A549 (cell line): ENCODE measurements at places on chromosomes 6 and 20.

- DNase-seq: no peak
These were observed 16.8 kb upstream of the TCFL5 start for GRCh38 chr20:62878244-62879038.

DNA sequence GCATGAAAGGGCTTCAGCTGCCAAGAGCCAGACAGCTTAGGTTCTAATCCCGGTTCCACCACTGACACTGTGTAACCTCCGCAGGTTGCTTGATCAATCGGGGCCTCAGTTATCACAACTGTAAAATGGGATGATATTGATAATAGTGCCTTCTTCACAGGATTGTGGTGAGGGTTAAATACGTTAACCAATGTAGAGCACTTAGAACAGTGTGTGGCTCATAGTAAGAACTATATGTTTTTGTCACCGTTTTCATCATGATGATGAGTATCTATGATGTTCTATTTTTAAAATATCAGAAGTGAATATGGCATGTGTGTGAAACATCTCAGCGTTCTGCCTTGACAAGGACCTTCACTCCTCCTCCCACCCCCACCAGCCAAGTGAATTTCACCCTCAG is 10.3 kb upstream of the MAPK13 start:
- no peak for DNase-seq

GRCh38 chr20:7274870-7275269 is 507.4 kb downstream of the BMP2 start:
- DNase-seq: no peak

DNA sequence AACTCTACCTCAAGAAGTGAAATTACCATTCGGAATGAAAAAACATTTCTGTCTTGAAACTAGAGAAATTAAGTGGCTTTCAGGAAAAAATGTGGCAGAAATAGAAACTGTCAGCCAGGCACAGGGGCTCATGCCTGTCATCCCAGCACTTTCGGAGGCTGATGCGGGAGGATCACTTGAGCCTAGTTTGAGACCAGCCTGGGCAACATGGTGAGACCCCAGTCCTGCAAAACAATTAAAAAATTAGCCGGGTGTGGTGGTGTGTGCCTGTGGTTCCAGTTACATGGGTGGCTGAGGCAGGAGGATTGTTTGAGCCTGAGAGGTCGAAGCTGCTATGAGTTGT is 7.1 kb upstream of the TMEM181 start:
- no peak for DNase-seq

- no peak for DNase-seq
These were observed 7.3 kb upstream of the COL9A1 start for GRCh38 chr6:70310063-70310694.

DNA sequence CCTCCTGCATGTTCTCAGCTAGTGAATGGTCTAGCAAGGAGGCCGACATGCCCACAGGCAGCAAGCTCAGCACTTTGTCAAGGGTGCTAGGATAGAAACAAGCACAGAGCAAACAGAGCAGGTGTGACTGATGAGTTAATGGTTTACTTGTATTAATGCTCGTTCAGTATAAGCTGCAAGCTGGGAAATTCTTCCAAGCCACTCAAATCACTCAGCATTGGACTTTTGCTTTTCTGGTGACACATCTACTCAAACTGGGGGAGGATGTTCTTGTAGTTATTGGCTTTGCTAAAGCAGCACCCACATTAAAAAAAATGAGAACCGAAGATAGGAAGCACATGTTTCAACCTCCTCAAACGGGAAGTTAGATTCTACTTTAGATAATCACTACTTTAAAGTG is 43.1 kb upstream of the NEDD9 start:
- peak; percentile 70 for DNase-seq

- DNase-seq: no peak
These were observed 93.0 kb upstream of the POPDC3 start for GRCh38 chr6:105272786-105273185.

DNA sequence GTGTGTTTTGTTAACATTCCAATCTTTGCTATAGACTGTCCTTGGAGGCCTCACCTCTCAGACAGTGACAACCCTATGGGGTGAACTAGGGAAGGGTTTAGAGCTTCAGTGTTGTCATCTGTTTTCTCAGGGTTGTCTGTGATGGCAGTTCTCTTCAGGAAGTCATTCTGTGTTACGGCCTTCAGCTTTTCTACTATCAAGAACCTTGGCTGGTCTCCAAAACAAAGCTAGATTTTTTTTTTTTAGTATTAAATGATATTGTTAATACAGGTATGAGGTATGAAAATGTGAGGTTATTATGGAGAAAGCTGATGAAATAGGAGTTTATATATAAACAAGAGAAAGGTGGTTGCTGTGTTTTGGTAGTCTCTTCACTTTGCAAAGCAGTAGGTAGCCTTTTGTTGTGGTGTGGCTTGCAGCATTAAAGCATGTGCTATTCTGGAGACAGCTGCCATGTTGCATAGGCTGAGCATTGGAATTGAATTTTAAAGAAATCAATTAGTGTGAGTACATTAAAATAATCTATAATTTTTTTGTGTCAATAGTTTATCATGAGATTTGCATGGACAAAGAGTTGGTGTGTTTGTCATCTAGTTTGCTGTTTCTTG is 162.6 kb downstream of the CARMIL1 start:
- DNase-seq: no peak

GRCh38 chr6:44957156-44957555 is 371.0 kb upstream of the RUNX2 start:
- no peak for DNase-seq

GRCh38 chr20:10551732-10552724 is 116.9 kb downstream of the SLX4IP start:
- no peak for DNase-seq

- peak; percentile 80 for DNase-seq
These were observed 74.1 kb upstream of the TOX2 start for GRCh38 chr20:43840382-43841070.

DNA sequence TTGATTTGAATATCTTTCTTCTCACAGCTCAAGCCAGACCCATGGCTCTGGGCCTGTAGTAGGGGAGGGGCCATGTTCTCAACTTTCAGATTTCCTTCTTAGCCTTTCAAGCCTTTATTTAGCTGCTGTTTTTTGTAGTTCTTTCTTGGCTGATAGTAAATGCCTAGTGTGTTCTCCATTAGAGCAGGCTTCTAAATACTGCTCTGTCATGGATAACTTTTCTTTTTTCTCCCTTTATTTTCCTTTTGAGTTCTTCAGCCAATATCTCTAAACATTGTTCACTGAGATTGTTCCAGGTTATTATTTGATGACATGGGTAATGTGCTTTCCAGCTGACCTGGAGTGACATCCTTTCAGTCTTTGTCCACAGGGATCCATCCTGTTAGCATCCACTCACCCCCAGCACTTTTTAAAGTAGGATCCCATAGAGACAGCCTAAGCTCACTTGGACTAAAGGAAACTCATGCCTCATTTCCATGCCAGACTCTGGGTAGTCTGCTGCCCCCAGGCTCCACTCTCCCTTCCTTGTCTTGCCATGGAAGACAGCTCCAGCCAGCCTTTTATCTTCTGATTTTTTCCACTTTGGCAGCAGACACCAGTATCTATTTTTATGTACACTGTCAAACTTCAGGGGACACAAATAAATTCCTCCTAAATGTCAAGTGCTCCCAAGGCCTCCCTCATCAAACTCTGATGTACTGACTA is 645.6 kb downstream of the RNF144B start:
- DNase-seq: no peak

GRCh38 chr6:25303254-25303653 is 24.1 kb downstream of the CARMIL1 start:
- no peak for DNase-seq

DNA sequence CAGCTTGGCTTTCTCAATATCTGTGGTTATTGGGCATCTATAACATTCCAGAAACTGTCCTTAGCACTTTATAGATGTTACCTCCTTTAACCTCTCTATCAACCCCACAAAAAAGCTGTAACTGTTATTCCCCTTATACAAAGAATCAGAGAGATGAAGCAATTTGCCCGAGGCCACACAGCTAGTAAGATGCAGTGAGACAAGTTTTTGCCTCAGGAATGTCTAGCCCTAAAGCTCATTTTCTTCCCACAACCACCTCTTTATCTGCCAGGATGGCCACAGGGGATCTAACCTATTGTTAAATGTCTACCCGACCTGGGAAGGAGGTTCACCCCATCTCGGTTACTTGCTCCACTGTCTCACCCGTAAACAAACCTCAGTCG is 31.9 kb upstream of the TCP11 start:
- DNase-seq: no peak

GRCh38 chr6:43851204-43851865 is 81.3 kb downstream of the VEGFA start:
- DNase-seq: no peak

DNA sequence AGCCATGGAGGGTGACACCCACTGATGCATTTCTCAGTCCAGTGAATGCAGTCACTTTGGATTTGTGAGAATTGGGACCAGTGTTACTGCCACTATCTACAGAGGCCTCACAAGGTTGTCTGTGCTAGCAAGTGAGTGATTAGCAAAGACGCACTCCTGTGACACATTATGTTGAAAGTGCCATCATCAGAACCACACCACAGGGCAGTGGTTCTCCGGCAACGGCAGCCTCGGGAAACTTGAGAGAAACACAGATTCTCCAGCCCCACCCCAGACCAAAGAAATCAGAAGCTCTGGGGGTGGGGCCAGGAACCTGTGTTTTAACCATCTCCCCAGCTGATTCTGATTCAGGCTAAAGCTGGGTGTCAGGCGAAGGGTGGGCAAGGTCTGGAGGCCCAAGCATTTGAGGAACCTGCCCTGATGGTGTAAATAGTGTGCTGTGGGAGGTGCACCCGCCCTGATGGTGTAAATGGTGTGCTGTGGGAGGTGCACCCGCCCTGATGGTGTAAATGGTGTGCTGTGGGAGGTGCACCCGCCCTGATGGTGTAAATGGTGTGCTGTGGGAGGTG is 39.9 kb downstream of the TMEM242 start:
- no peak for DNase-seq

DNA sequence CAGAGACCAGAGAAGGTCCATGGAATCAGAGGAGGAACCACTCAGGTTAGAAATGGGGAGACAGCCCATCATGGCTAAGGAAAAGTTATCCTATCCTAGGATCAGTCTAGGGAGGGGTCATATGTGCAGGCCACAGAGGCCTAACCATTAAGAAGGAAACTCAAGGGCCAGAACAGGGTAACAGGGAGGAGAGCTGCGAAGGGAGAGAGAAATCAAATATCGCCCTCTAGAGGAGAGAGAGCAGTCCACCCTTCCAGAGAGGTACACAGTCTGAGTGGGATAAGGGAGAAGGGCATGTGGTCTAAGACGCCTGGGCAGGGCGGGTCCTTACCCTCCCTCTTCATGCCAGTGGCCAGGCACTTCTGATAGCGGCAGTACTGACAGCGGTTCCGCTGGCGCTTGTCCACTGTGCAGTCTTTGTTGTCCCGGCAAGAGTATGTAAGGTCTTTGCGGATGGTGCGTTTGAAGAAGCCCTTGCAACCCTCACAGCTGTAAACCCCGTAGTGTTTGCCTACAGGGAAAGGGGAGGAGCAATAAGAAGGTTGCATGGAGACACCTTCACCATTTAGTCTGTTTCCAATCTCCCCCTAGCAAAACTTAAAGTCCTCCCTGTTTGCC is 2.9 kb downstream of the RXRB start:
- peak; percentile 67 for DNase-seq

- no peak for DNase-seq
These were observed 6.7 kb upstream of the LCA5 start for GRCh38 chr6:79543886-79544285.

DNA sequence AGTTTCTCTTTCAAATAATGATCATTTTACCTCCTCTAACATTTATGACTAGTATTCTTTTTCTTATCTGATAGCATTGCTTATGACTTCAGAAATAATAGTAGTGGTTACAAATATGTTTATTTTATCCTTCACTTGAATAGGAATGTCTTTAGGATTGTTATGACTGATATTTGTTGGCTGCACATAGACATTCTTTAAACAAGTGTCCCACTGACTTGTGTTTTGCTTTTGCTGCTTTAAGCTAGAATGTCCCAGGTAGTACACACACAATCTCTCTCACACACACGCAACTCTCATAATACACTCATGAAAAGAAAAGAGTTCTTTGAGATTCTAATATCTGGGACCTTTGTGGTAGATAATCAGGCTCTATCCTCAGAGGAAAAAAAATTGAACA is 21.6 kb downstream of the KIAA1586 start:
- DNase-seq: no peak

GRCh38 chr20:46551522-46552381 is 1.3 kb upstream of the OCSTAMP start:
- no peak for DNase-seq

GRCh38 chr6:85066266-85066665 is 301.9 kb upstream of the TBX18 start:
- no peak for DNase-seq

DNA sequence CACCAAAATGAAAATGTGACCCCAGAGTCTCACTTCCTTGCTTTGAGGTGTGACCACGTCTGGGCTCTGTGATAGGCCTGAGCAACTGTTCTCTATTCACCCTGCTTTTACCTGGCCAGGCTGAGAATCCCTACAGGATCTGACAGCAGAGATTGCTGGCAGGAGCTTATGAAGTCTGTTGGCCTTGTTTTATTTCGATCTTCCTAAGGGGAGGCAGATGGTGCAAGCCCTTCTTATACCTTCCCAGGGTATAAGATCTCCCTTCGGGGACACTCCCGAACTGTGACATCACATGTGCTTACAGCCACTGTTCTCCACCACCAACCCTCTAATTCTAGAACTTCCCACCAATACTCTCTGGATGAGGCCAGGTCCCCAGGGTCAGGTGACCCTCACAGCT is 26.8 kb downstream of the MYT1 start:
- no peak for DNase-seq

DNA sequence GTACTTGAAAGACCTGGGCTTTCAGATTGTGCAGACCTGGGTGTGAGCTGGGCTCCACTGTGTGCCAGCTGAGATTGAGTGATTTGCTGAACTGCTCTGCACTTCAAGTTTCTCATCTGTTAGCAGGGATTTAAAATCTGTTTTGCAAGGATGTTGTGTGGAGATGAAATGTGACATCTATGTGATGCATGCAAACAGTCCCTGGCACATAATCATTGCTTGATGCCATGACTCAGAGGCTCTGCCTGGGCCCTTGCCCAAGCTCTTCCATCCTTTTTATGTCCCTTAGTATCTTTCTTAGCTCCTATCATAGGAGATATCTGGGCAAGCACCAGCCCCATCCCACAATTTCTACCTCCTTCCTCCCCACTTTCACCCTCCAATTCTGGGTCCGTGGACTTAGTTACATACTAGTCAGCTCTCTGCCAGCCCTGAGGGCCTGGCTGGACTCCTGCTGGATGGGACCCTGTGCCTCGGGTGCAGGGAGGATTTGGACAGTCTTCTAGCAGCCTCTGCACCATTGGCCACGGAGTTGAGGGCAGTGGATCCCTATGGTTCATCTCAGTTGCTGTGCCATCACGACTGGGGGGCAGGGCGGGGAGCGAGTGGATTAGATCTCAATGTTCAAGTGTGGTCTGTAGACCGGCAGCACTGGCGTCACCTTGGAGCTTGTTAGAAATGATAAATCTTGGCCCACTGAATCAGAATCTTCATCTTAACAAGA is 103.6 kb downstream of the MAP3K7 start:
- no peak for DNase-seq

DNA sequence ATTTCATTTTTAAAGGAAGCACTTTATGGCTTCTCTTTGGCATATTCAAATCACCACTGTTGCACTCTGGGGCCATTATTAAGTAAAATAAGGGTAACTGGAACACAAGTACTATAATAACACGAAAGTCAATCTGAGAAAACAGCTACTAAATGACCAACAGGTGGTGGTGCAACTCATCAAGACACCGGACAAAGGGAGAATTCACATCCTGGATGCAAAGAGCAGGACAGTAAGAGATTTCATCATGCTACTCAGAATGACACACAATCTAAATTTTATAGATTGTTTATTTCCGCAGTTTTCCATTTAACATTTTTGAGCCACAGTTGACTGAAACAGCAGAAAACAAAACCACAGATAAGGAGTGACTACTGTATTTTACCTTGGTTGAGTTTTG is 27.6 kb upstream of the LY86 start:
- no peak for DNase-seq
